ENCODE measurements at places on chromosomes 1 and 21.
A peak's percentile ranks its signal among the peaks of the same experiment; 100 is the strongest.

DNA sequence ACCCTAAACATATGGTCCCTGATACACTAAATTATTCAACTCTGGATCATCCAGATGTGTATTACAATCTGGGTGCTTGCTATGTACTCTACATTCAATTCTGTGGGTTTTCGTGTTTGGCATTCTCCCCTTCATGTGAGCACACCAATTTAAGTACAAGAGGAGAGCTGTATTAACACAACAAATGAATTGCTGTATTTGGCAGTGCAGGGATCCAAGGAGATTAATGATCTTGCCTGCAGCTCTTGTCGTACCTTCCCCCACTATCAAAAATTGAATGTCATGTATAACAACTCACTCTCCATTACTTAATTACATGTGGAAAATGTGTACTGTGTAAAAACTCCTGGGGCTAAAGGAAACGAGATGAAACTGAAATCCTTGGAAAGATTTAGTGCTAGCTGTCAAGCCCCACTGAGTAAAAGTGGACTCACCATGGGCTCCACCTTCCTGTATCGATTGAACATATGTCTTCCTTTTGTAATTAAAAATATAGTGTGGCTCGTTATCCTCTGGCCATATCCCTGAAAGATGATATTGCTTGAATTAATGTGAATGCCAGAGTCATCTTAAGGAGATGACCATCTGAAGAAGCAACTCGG, 172.2 kb upstream of the L1TD1 start:
- no peak for DNase-seq

- no peak for DNase-seq
Measured at GRCh38 chr1:240004086-240004749, 87.5 kb upstream of the FMN2 start.

DNA sequence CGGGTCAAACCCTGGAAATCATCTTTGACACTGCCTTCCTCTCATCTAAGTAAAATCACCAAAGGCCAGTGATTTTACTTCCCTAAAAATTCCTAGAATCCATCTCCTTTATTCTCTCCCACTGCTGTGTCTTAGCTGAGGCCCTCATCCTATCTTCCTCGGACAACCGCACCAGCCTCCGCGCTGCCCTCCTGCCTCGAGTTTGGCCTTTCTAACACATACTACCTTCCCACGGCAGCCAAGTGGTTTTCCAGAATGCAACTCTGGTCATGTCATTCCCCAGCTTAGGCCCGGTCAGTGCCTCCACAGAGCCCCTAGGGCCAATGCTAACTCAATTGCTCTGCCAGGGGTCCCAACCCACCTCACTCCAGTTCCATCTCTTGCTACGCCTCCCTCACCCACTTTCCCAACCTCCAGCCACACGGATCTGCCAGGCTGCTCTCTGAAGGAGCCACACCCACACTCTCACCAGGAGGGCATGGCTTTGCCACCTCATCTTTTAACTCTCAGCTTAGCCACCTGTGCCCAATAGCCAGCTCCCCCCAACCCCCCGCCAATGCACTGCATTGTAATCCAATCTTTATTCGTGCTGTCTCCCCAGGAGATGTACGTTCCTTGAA, 6.8 kb downstream of the TMEM9 start:
- no peak for DNase-seq

DNA sequence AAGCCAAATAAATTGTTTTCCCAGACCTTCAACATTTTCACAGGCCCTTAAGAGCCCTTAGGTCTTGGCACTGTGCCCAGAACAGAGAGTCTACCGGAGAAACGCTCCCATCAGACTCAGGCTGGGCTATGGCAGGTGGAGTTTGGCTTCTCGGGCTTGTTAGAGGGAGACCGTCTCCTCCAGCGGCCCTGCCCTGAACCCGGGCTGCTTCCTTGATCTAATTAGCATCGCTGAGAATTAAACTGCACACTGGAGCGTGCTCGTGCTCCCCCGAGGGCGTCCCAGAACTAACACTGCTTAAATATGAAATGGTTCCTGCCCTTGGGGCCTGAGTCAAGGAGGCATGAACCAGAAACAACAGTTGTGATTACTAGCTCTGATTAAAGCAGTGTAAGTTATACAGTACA, 634.4 kb downstream of the MATN1 start:
- DNase-seq = no peak

DNA sequence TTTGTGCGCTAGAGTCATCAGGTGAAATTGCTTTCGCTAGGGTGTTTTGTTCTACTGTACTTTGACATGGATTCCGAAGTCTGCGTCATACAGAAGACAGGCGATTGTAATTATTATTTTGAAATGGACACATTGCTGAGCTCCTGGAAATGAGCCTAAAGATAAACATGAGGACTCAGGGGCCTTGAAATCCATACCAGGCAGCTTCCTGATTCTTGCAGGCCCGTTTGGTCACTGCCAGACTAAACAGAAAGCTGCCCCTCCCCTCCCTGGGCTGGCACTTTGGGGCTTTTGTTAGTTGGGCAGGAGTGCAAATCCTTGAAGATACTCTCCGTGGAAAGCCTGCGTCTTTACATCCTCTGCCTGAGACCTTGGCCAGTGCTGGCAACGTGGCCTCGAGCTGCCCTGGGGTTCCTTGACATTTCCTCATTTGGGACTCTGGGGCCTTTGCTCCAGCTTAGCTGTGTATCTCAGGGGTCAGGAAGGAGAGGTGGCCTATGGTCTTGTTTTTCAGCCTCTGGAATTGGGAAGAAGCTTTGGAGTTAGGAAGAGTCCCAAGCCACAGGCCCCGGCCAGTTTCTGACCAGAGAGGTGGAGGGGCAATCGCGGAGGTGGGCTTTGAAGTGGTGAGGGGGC, 26.9 kb upstream of the KCNE2 start:
- no peak for DNase-seq

DNA sequence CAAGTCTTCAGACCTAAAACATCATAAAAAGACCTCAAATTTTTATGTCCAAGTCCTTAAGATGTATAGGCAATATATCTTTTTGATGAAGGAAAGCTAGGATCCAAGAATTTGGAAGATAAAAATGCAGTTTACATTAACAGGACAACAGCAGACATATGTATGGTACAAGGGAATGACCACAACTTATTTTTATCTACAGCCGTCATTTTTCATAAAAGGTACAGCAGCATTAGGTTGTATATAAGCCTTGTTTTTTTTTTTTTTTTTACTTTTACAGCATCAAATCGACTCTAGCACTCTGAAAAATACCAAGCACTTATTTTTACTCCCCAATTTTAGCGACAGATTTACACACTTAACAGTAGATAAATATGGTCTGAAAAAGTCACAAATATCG, 1.3 kb downstream of the SRSF10 start:
- no peak for DNase-seq

DNA sequence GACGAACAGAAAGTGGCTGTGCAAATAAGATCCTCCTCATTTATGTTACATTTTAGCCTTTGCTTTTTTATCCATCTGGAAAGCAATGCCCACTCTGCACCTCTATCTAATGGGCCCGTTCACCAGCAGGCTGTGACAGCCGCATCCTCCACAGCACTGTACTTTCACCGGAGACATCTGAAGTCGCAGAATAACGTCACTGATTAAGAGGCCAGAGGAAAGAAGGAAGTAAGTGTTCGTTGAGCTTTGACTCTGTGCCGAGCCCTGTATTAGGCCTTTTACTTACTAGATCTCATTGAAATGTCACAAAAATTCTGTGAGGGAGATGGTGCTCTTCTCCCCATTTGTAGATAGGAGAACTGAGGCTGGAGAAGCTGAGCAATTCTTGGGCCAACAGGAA, 62.3 kb downstream of the KAZN start:
- DNase-seq = no peak

- peak; percentile 71 for DNase-seq
Measured at GRCh38 chr1:185733818-185734735, at the start of gene HMCN1. TSS of gene HMCN1 (plus strand) at chr1:185734391. CDS start at chr1:185734780, 389 bp downstream.

- DNase-seq = no peak
Measured at GRCh38 chr1:96525657-96526557, 195.7 kb upstream of the PTBP2 start.

- no peak for DNase-seq
Measured at GRCh38 chr1:166679369-166679768, 159.9 kb upstream of the POGK start.
